ENCODE measurements at places on chromosomes 6 and 20.
A peak's percentile ranks its signal among the peaks of the same experiment; 100 is the strongest.

GRCh38 chr6:41730531-41731436 is 4.6 kb downstream of the TFEB start:
- no peak for DNase-seq

DNA sequence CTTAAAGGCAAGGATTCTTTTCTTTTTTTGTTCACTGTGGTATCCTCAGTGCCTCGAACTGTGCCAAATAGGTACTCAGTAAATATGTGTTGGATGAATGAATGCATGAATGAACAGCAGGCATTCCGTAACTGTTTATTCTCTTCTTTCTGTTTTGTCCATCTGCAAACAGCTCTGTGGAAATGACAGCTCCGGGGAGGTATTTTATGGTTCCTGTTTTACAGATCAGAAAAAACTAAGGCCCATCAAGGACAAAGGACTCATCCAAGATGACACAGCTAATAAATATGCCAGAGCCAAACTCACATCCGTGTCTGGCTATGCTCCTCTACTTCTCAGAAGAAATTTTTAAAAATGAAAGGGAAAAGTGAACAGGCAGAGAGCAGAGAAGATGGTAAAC is 21.0 kb downstream of the JPH2 start:
- DNase-seq = no peak

DNA sequence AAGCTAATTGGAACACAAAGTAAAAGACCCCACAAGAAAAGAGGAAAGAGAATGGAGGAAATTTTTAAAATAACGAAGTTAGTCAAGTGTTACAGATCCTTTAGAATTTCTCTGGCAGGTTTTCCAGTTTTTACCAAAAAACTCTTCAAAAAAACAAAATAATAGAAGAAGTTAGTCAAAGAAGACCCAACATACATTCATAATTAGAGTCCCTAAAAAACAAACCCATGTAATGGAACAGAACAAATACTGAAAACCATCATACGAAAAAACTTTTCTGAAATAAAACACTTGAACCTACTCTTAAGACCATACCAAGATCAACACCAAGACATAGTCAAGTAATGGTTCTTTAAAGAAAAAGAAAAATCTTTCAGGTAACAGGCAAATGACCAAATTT is 31.6 kb downstream of the RANBP9 start:
- no peak for DNase-seq

- DNase-seq = no peak
Measured at GRCh38 chr6:22068561-22069305, 228.1 kb downstream of the PRL start.

DNA sequence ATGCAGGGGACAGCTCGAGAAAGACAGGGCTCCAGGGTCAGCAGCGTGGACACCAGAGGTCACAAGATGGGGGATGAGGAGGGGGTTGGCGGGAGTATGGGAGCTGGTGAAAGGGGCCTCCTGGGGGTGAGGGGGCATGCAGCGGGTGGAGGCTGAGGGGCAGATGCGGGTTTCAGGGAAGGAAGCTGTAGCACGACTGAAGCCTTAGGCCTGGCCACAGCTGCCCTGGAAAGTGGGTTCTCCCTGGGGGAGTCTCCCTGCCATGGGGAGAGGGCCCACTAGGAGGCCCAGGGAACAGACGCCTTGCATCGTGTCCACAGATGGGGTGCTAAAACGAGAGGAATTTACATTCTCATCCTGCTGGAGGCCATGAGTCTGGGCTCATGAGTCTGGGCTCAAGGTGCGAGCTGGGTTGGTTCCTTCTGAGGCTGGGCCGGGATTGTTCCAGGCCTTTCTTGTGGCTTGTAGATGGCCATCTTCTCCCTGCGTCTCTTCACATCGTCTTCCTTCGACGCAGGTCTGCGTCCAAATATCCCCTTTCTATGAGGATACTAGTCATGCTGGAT is 18.0 kb downstream of the APCDD1L start:
- DNase-seq = no peak

- DNase-seq = no peak
Measured at GRCh38 chr6:116412270-116412669, 41.5 kb downstream of the DSE start.

DNA sequence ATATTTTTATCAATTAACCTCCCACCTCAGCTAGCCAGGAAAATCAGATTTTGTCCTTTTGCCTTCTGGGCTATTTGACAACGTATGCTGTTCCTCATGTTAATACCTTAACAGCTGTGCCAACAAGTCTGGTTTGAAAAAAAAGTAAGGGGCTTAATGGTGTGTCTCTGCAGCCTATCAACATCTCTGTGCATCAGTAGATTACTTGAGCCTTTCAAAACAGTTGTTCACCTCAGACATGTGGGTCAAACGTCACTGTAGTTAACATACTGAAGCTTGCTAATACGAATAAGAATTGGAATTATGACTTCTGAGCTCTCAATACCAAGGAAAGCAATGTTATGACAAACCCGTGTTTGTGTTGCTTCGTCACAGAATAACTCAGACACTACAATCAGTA is 23.0 kb downstream of the CEP57L1 start:
- DNase-seq = no peak

GRCh38 chr6:146700078-146700686 is 101.4 kb downstream of the ADGB start:
- DNase-seq = peak; percentile 82
